Immature natural killer cell (primary cell): ENCODE measurements at places on chromosomes 2 and 18.

DNA sequence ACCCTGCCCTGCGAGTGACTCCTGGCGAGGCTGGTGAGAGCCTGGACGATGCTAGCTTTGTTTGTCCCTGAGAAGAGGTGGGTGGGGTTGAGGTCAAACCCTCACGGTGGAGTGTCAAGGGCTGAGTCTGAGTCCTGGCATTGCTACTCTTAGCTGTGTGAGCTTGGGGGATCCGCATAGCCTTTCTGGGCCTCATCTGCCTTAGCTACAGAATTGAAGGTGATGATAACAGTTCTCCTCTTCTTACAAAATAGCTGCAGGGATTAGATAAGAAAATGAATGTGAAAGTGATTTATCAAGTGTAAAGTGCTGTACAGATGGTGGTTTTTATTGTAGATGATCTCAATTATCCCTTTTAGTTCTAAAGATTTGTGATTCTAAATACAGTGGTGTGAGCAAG, 144.6 kb downstream of the LPIN1 start:
- DNase-seq = peak; percentile 5

GRCh38 chr2:129722306-129723019, 257.0 kb upstream of the RAB6C start:
- DNase-seq = no peak

- no peak for DNase-seq
Measured at GRCh38 chr2:147543056-147543455, 301.8 kb upstream of the ACVR2A start.

DNA sequence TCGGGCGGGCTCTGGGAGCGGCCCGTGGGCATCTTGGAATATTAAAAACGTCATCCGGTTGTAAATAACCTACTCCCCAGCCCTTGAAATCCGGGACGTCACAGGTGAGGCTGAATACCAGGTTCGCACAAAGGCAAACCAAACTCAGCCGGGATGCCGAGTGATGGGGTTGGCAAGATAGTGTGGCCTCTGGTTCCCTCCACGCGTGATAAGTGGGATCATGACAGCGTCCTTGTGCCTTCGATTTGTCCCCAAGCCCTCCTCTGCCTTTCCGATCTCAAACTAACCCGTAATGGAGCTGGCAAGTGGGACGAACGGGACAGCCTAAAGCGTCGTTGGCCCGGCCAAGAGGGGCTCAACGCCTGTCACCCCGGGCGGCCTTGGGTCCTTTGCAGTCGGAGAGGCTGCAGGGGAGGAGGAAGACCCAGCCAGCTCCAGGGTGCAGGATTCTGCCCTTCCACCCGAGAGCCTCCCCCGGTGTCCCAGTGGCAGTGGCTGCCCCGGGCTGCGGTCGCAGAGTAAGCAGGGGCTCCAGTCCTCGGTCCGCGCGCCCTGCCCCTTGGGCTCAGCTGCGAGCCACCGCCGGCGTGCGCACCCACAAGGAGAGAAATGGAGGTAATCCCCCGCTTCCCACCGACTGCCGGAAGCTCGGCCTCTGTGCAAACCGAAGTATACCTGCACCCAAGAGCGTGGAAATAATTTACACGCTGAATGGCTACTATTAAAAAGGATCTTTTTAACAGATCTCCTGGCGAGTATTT, 13.4 kb upstream of the PAX3 start:
- no peak for DNase-seq

DNA sequence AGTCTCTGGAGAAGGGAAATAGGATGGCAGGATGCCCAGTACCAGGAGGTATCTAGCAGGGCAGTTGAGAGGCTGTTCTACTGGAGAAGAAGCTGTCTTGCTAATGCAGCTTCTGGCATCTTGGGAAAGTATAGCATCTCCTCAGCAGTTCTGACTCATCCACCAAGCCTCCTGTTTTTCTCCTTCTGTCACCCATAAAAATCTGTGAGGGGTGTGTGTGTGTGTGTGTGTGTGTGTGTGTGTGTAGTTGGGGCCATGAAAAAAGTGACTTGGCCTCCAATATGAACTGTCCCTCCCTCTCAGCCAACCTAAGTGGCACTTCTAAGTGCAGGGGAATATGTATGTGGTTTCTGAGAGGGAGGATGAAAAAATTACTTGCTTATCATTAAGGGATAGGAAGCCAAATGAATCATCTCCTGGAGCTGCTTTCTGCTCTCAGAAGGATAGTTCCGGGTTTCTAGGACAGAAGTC, 83.9 kb downstream of the CBLN2 start:
- DNase-seq = no peak

DNA sequence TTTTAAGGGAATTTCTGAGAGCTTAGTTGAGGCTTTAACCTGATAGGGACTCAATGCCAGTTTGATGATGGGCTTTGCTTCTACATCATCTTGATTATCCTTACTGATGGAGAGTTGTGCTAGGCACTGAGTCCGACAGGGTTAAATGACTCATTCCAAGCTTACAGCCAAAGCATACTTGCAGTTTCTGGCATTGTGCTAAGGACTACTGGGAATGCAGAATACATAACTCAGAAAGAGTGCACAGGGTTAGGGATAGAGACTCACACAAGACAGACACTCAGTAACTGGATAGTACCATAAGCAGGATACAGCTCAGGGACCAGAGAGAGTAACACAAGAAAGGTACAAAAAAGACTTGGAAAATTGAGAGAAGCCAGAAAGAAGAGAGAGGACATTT, 94.1 kb upstream of the SLC14A2 start:
- DNase-seq = no peak

- DNase-seq = no peak
Measured at GRCh38 chr2:164746713-164747112, 94.9 kb downstream of the COBLL1 start.

DNA sequence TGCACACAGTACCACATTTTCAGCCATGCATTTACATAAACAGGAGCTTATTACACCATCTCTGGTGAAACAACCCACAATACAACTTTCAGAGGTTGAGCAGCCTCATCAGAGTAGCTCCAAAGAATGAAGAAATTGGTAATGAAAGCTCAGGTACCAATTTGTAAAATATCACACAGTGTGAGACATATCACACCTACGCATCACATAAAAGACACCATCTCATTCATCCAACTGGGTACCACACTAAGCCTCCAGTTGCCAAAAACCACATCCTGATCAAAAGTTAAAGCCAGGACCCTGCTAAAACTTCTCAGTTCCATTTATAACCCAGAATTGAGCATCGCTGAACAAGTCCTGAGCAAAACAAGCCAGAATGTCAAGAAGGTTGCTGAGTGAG, 4.6 kb downstream of the TMEM163 start:
- DNase-seq = peak; percentile 25

GRCh38 chr2:20472569-20472968, 25.7 kb downstream of the RHOB start:
- DNase-seq = no peak

GRCh38 chr2:69073928-69074570, 61.1 kb downstream of the ANTXR1 start:
- no peak for DNase-seq

GRCh38 chr18:80204142-80204541, 43.2 kb downstream of the PARD6G start:
- no peak for DNase-seq

GRCh38 chr2:64524604-64525316, 632 bp downstream of the AFTPH start:
- no peak for DNase-seq

- no peak for DNase-seq
Measured at GRCh38 chr2:238271061-238271554, 17.3 kb downstream of the PER2 start.

- DNase-seq = no peak
Measured at GRCh38 chr2:141498561-141498960, 632.3 kb downstream of the LRP1B start.

- no peak for DNase-seq
Measured at GRCh38 chr2:202099515-202099914, 26.5 kb downstream of the KIAA2012 start.

DNA sequence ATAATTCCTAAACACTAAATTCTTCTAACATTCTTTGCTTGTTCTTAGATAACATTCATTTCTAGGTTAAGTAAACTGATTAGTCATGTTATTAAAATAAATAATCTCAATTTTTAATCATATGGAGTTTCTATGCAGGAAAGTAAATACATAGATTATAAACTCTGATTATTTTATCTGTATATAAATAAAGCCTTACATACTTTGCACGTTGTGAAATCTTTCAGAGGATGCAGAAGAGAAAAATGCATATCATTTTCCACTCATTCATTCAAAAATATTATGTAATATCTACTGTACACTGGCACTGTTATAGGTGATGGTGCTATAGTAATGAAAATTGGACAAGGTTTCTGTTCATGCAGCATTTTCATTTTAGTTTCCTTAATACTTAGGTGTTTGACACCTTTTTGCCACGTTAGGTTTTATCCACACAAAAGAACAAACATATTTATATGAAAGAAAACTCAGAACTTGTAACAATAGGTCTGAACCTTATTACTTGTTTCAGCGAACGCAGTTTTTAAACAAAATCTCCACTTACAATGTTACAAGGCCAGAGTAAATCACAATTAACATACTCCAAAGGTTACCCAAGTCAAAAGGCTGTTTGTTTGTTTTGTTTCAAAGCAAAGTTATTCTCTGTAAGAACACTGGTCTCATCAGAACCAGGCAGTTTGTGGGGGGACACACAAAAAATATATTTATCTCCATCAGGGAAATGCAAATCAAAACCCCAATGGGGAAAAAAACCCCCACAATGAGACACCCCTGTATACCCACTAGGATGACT, 27.4 kb downstream of the ADAM17 start:
- no peak for DNase-seq

- no peak for DNase-seq
Measured at GRCh38 chr2:8722986-8723385, 41.1 kb downstream of the ID2 start.

GRCh38 chr18:39909706-39910105, 2045.3 kb upstream of the PIK3C3 start:
- DNase-seq = no peak

DNA sequence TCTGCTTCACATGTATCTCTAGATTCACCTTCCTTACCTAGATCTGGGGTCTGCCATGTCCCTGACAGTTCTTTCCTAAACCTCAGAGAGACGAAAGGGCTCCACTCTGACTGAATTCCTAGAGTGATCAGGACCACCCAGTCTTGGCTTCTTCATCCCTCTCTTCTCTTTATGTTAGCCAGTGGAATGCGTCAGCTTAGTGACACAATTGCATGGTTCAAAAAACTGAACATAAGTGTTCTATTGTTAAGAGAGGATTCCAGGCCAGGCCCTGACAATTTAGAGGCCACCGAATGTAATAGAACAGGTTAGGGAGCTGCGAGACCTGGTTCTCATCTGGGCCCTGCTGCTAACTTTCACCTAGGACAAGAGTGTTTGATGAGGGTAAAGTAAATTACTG, 10.0 kb downstream of the PRELID3A start:
- no peak for DNase-seq

GRCh38 chr18:59096098-59096789, 43.4 kb upstream of the SEC11C start:
- DNase-seq = no peak

DNA sequence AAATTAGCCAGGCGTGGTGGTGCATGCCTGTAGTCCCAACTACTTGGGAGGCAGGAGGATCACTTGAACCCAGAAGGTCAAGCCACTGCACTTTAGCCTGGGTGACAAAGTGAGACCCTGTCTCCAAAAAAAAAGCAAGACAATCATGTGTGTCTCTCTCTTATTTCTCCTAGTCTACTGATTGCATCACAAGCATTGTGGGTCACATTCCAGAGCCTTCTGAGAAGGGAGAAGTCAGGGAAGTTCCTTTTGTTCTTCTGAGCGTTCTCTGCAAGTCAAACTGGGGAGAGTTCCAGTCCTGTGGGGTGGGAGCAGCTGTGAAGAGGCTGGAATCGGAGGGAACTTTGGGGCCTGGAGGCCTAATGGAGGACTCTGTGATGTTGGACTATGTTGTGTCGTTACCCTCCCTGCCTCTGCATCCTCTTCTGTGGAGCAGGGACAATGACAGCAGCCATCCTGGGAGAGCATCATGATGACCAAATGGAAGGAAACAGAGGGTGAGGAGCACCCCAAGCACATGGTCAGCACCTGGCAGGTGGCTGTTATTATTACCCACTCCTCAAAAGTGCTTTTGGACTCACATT, 115.4 kb downstream of the MRO start:
- no peak for DNase-seq

- DNase-seq = no peak
Measured at GRCh38 chr2:233410196-233410760, 56.0 kb downstream of the DGKD start.

GRCh38 chr2:176380341-176380740, 111.1 kb downstream of the MTX2 start:
- DNase-seq = no peak

DNA sequence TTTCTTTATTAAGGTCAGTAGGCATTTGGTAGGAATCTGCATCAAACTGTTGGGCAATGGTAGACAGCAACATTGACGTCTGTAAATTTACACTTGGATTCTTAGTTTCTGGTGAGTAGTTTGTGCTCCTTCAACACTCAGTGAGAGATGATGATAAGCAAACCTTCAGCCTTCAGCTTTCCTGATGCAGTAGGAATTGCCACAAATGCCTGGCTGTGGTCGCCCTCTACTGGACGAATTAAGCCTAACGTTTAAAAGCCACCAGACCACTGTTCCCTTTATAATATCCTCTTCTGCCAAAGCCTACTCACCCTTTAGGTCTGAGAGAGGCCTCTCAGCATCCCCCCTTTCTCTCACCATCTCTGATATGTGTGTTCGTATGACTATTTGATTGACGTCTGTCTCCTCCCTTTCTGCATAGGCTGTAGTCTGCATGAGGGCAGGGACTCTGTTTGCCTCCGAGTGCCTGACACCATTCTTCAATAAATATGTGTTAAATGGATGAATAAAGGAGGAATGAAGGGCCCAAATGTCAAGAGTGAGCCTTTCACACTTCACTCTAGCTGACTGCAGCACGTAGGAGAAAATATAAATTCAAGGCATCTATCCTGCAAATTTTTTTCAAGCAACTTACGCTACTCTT, 47.0 kb upstream of the PLEKHM3 start:
- peak; percentile 31 for DNase-seq
